ENCODE measurements at places on chromosomes 6 and 20.

- DNase-seq: no peak
These were observed 262.4 kb upstream of the MARCKS start for GRCh38 chr6:113594726-113595125.

GRCh38 chr6:100100776-100101175, 106.8 kb upstream of the MCHR2 start:
- DNase-seq: no peak

DNA sequence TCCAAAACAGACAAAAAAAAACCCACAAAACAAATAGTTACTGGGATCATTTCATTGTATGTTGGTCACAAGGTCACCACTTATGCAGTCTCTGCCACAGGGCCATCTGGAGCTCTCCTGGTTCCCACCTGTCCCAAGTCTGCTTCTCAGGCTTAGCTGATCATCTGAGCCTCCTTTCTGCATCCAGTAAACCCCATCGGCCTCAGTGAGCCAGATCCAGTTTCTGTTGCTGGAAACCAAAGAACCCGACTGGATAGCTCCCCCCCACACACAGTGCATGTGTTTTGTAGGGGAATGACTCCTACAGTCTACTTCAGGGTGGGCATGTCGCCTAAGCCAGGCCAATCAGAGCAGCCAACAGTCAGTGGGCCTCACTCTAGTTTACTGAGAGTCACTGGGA, 233.3 kb downstream of the PREX1 start:
- DNase-seq: no peak

DNA sequence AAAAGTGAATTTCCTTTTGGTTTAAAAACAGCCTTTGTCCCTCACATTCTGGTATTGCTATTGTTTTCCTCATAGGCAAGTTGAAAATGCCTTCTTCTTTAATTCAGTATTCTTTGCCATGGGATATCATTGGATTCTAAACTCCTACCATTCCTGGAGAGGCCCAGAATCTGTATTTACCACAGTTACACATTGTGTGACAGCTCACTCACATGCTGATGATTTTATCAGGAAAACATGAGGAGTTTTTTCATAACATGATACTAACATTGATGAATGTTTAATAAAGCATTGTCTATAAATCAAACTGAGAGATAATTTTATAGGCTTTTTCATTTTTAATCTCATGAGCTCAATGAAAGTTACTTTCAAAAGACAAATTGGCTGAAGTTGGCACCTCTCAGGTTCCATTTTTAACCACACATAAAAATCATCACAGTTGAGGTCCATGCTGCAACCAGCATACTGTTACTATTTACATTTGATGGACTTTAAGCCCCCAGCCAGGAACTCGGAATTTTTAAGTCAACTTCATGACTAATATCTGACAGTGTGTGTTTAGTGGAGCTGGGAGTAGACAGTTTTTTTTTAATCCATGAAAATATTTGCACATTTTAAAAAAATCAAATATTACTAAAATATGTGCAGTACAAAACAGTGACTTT, 82.8 kb downstream of the FAM83B start:
- DNase-seq: no peak

- DNase-seq: no peak
These were observed 28.4 kb upstream of the RAB32 start for GRCh38 chr6:146515212-146515611.

GRCh38 chr6:108133594-108134179, 32.1 kb upstream of the NR2E1 start:
- DNase-seq: peak; percentile 73

DNA sequence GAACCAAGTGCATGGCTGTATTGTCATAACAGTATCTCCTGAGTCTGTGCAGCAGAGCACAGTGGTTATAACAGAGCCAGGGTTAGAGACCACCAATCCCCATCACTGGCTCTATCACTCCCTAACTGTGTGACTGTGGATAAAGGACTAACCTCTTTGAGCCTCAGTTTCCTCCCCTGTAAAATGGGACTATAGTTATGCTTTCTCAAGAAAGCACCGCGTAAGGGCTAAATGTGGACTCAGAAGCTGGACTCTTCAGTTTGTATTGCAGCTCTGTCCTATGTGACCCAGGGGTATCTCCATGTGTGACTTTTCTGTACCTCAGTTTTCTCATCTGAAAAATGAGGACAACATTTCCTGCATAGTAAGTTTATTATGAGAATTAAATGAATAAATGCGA, 59.9 kb downstream of the TRAM2 start:
- DNase-seq: no peak

DNA sequence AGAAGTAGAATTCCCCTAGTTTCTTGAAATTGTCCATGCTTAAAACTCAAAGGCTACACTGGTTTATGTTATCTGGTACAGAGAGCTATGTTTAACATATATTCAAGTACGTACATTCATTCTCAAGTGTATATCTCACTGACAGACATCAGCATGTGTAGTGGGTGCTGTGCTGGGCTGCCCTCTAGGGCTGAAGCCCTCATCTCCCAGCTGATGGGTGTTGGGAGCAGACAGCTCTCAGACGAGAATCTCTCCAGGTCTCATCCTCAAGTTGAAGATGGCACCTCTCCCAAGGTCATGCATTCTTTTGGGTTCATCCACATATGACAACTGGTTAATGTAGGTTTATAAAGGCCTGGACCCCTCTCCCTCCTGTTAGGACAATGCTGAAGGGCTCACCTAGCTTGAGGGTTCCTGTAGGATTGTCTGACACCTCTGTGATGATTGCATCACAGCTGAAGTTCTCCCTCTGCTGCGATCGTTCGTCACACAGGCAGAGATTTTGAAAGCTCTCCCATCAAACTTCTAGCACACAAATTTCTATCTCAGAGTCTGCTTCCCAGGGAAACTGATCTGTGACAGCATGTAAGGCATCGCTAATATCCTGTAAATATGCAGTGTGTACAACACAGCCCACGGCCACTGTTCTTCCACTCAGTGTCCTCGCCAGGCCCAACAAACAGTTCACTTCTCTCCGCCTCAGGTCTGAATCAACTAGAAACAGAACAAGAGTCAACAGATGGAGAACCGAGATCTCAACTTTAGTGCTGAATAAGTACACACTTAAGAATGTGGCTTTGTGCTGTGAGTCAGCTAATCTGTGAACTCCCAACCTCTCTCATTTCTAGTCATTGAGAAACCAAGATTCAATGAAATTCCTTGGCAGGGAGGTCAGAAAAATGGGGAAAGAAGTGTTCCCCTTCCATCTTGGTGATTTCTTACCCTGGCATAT, 43.2 kb downstream of the PREP start:
- DNase-seq: no peak

DNA sequence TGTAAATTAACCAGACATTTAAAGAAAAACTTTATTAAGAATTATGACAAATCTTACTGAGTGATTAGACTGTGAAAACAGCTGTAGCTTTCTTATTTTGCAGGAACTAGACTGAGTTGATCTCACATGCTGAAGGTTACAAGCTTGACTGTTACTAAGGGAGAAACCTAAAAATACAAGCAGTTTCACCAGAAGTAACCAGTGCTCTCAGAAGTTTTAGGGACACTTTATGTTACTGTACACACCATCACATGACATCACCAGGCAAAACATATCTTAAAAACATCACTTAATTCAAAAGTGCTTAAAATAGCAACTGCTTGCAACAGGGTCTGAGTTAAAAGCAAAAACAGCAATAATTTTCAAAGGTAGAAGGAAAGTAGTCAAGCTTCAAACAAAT, 5.4 kb downstream of the FBXO30 start:
- DNase-seq: no peak

DNA sequence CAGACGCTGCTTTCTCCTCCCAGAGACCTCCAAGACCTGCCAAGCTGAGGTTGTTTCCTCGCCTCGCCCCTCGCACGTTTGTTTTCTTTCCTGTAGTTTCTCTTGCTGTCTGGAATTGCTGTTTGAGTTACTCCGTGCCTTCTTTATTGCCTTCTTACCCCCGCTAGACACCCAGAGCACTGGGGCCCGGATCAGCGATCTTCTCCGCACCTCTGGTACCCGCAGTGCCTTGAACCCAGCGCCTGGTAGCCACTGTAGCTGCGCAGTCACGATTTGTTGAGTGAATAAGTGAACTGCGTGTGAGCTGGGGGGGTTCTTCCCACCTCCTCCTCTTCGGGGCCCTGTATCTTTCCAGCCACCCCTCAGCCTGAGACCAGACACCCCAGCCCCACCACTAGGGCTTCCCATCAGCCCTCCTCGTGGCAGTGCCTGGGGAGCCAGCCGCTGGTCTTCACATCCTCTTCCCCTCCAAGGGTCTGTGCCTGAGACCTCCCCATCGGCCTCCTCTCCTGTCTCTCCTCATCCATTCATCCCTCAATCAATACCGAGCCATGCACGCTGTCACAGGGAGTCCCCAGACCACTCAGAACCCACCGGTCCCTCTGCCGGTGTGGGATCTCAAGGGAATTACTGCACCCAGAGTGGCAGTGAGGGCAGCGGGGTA, 849 bp upstream of the BMP7 start:
- DNase-seq: no peak

DNA sequence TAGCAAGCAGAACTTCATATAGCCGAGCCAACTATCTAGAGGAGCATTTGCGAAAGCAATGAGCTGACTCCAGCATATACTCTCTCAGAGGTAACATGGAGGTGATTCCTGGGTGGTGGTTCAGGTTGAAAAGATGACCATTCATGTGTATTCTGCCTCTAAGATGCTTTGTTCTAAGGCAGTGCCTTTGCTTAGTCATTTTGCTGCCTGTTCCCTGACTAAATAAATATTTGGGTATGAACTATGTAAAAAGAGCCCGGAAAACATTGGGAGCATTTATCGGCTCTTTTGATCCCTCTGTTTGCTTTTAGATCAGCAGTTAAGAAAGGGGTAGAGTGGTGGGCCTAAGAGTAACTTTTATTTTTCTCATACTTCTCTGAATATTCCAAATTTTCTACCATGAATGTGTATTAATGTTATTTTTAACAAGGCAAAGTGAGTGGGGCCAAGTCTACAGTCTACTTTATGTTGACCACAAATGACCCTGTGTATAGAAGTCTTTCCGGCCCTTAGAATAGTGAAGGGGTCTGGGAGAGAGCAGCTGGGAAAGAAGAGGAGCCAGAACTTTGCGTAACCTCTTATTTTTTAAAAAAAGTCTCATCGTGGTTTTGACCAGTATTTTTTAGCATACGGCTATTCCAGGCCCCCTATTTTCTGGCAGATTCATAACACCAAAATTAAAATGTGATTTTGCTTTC, 206.5 kb upstream of the EYA4 start:
- DNase-seq: no peak

GRCh38 chr6:96013531-96013930, 2.2 kb upstream of the FUT9 start:
- DNase-seq: no peak

GRCh38 chr6:78670802-78671201, 196.5 kb upstream of the IRAK1BP1 start:
- no peak for DNase-seq

DNA sequence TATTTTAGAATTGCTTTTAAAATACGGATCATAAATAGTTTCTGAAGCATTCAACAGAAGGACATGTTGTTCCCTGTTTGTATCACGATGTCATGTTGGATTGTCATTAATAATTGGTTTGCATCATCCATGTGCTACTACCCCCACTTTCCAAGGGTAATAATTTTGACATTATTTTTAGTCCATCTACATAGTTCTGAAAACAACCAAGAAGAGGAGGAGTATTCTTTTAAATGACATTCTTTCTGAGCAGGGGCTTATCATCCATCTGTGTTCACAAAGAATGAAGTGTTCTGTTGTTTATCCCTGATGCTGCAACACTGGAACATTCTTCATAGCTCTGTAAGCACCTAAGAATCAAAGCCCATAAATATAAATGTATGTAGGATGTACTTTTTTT, 151.0 kb upstream of the CITED2 start:
- no peak for DNase-seq

DNA sequence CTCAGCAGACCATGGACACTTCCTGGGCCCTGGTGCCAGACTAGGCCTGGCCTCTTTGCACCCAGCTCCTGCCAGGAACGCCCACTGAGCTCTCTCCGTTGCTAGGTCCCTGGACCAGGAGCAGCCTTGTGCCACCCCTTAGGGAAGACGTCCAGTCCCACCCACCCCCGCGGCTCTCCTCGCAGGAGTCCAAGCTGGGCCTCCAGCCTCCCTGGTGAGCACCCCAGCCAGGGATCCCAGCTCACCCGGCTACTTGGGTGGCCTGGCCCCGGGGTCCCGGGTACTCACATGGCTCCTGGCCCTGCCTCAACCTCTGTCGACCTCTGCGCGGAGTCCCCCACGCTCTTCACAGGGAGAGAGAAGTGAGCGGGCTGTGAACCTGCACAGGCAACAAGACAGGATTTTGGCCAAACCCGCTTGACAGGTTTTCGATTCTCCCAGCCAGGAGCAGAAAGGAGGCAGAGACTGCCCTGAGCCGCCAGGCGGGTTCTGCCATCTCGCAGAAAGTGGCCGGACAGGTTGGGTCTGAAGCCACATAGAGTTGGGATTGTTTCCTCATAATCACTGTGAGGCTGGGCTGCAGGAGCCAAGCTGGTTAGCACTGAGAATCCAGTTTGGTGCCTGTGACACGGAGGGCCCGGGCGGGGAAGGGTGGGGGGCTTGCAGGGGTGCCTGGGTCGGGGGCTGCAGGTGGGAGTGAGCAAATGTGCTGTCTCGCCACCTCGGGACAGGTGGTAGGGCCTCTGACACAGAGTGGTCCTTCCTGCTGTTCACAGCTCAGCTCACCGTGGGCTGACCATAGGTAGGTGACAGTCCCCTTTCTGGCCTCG, at the start of gene RBBP8NL:
TSS of gene RBBP8NL (minus strand) at position 368 of the 830 bp plus-strand sequence. CDS start 7,892 bp downstream, outside the sequence.
- DNase-seq: peak; percentile 81

- DNase-seq: no peak
These were observed 19.1 kb upstream of the ADGRB3 start for GRCh38 chr6:68615938-68616337.

GRCh38 chr6:93468291-93468690, 48.9 kb upstream of the EPHA7 start:
- DNase-seq: no peak

DNA sequence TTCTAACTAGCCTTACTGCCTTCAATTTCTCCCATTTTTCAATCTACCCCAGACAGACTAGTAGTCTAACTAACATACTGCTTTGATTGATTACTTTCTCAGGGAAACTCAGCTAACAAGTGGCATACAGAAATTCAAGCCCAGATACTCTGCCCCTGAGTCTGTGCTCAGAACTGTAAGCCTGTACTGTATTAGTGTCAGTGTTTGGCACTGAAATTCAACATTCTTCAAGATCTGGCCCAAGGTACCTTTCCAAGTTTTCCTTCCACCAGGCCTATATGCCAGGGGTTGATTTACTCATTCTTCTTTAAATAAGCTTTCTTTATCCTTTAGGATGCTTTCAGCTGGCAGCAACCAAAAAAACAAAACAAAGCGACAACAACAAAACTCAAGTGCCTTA, 433.2 kb upstream of the MARCKS start:
- no peak for DNase-seq

DNA sequence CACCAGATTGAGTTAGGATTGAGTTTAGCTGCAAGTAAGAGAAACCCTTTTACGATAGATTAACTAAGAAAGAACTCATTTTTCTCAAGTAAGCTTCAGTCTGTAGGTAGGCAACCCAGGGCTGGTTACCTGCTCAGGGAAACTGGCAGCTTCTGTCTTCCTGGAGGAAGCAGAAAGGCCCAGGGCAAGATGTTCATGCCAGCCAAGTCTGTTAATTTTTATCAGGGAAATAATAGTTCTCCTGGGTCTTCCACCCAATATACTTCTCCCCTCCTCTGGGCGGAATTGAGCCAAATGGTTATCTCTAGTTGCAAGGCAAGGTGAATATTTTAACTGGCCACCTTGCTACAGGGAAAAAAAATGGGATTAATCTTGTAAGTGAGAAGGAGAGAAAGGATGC, 98.2 kb downstream of the UTRN start:
- DNase-seq: no peak
